ENCODE measurements at places on chromosomes 16 and 17.

DNA sequence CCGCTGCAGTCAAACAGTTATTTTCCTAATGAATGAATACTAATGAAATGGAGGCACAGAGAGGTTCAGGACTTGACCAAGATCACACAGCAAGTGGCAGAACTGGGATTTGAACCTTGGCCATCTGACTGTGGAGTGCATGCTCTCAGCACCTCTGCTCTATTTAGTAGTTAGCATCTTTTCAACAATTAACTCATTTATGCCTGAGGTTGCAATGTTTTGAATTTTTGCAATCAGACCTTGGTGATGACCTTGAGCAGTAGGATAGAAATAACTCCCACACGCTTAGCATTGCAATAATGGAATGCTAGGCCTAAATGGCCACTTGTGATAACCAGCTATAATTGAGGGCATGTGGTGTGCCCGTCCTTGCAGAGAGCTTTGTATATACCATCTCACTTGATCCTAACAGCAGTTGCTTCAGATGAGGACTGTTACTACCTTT, 31.0 kb downstream of the NAGPA start:
- DNase-seq, result no peak

- peak; percentile 81 for DNase-seq
Observed at GRCh38 chr17:27651411-27652345, 20.7 kb downstream of the LGALS9 start.

DNA sequence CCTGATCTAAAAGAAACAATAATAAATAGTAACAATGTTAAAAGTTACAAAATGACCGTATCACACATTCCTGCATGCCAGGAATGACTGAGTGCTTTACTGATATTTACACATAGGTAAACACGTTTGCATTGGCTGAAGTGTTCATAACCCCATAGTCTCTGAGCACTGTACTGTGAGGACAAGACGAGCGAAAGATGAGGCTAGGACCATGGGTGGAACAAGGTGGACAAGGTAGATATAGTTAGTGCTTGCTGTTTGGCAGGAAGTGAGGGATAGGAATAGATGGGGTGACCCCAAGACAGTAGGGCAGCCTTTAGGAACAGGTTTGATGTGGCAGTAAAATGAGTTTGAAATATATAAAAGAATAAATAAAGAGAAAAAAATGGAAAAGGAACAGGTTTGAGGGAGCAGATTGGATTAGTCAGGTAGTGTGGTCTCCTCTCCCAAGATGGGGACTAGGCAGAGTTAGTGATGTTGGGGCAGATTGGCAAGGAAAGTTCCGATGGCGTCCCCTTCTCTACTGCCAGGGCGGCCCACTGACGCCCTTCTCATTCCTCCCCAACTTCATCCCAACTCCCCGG, 452 bp upstream of the E2F4 start:
- no peak for DNase-seq

GRCh38 chr17:7560172-7561027, 1.3 kb upstream of the SENP3 start:
- no peak for DNase-seq

DNA sequence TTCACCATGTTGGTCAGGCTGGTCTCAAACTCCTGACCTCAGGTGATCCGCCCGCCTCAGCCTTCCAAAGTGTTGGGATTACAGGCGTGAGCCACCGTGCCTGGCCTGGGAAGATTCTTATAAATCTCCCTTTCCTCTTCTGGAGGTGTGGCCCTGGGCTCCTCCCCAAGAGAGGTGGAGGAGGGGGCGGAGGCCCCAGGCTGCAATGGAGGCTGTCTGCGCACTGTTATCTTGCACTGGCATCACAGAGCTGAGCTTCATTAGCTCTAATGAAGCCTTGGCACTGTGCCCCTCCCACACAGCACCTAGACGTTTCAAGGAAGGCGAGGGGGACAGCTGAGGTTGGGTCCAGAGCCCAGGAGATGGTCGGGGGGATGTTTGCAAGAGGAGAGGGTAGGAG, 7.5 kb downstream of the ARHGAP23 start:
- DNase-seq, result no peak

- no peak for DNase-seq
Observed at GRCh38 chr16:87828907-87829621, 40.2 kb downstream of the SLC7A5 start.

DNA sequence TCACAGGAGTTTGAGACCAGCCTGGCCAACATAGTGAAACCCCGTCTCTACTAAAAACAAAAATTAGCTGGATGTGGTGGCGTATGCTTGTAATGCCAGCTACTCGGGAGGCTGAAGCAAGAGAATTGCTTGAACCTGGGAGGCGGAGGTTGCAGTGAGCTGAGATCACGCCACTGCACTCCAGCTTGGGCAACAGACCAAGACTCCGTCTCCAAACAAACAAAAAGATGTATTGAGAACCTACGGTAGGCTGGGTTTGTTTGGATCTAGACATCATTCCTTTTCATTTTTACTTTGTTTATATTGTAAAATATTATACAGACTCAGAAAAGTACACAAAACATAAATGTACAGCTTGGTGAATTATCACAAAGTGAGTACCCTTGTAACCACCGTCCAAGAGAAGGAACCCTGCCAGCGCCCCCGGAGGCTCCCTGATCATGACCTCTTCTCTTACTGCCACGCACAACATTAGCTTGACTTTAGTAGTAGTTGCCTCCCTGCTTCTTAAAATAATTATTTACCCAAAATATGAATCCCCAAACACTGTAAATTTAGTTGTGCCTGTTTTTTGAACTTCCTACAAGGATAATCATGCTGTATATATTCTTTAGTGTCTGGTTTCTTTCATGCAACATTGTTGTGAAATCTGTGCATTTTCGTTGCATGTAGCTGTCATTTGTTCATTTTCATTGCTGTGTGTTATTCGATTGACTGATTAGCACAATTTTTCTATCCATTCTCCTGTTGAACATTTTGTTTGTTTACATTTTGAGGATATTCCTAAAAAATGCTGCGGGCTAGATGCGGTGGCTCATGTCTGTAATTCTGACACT, 56.5 kb downstream of the KSR1 start:
- DNase-seq, result no peak

- peak; percentile 15 for DNase-seq
Observed at GRCh38 chr16:46762583-46762982, 14.4 kb upstream of the MYLK3 start.

GRCh38 chr17:18919963-18920362, 32.0 kb upstream of the SLC5A10 start:
- DNase-seq, result no peak

GRCh38 chr16:54651440-54652195, 279.0 kb upstream of the IRX5 start:
- DNase-seq, result no peak
